Vagina (tissue), 2 donors: ENCODE measurements at places on chromosomes 16 and 17.
A peak's percentile ranks its signal among the peaks of the same experiment; 100 is the strongest.

DNA sequence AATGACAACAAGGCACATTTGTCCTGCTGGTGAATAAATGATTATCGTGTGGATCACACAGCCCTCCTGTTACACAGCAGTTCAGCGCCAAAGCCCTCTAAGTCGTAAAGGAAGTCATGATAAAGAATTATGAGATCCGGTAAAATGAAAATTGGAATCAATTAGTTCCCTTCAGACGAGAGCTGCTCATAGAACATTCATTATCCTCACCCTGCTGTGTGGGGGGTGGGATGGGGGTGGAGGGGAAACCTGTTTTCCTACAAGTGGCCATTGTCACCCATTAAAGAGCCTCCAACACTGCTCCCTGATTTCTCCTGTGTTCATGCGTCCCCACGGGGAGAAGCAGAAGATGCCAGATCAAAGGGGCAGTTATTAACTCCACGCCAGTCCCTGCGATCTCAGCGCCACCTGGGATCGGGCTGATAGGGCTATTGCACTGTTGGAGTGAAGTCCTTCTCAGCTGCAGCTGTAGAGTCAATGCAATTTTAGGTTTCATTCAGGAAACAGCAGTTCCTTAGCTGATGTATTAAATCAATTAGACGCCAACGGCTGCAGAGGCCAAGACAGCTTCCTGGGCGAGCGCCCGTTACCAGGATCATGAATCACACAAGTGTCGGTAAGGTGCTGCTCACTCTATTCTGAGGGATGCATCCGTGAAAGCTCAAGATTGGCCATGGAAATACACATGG is 19.2 kb upstream of the CACNG4 start:
- no peak for DNase-seq

- no peak for DNase-seq
These were observed 244.7 kb downstream of the MRTFB start for GRCh38 chr16:14315683-14316320.

DNA sequence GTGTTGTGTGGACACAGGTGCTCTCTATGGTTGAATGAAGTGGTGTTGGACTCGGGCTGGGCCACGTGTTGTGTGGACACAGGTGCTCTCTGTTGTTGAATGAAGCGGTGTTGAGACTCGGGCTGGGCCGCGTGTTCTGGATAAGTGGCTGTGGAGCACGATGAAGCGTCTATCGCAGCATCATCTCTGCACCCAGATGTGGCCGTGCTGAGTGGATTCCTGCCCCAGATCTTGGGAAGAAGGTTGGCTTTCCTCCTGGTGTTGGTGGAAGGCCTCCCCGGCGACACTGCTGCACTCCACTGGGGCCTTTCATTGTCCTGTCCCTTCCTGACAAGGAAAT is 69.1 kb downstream of the RPTOR start:
- DNase-seq = peak; percentile 52

- no peak for DNase-seq
These were observed 441.6 kb upstream of the SALL1 start for GRCh38 chr16:51592535-51593300.

DNA sequence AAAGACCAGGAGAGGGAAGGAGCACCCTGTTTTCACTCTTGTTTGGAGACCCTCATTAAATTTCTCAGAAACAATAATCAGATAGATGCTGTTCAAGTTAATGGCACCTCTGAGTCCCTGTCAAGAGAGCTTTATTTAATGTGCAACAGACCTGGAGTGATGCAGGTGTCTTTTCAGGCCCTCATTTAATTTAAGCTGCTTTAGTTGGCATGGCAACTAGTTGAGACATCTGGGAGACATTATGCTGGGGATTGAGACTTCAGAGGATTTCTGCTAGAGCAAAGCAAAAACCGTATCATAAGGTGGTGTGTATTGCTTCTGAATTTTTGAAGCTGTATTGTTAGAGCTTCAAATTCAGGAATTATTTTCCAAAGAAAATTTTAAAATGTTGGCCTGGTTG is 108.5 kb downstream of the NLK start:
- no peak for DNase-seq

DNA sequence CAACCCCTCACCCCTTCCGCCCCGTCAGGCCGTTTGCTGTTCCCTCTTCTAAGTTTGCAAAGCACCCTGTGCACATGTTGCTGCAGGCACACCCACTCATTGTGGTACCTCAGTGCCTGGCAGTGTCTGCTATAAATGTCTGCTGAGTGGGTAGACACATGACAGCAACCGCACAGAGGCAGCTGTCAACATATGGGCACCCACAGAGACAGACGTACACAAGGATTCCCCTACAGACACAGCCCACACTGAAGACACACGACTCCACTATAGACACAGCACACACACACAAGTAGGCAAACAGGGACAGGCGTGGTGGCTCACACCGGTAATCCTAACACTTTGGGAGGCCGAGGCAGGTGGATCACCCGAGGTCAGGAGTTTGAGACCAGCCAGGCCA is 17.8 kb upstream of the CRK start:
- DNase-seq = no peak

DNA sequence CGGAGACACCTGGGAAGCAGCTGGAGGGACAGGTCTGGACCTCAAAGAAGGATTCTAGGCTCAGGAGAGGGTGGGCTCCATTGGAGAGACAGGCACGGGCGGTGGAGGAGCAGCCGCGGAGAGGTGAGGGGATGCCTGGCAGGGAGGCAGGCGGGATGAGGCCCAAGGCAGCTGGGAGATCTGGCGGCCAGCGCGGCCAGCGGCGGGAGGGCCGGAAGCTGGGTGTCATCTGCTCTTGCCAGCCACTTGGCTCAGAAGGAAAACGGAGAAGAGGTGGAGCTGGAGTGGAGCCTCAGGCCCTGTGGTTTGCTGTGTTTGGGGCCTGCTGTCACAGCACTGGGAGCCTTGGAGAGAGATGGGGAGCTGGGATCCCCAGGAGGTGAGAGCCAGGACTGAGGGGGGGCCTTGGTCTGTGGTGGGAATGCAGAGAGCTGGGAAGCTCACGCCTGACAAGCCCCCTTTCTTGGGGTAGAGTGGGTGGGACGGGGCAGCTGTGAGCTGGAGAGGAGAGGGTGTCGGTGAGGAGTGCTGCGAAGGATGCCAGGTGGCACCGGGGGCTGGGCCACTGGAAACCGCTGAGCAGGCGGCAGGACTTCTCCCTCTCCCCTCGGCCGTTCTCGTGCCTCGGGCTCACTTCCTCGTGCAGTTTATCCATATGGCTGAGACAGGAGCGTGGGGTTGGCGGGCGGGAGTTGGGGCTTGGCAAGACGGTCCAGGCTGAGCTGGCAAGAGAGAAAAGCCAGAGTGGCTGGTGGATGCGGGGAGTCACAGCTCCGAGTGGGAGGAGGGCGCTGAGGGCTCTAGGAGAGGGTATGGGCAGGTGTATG is 8.0 kb downstream of the TBC1D24 start:
- no peak for DNase-seq

GRCh38 chr17:75571197-75571884 is 16.3 kb upstream of the MYO15B start:
- no peak for DNase-seq

GRCh38 chr17:40696651-40697072 is 6.9 kb downstream of the KRT24 start:
- DNase-seq = no peak

DNA sequence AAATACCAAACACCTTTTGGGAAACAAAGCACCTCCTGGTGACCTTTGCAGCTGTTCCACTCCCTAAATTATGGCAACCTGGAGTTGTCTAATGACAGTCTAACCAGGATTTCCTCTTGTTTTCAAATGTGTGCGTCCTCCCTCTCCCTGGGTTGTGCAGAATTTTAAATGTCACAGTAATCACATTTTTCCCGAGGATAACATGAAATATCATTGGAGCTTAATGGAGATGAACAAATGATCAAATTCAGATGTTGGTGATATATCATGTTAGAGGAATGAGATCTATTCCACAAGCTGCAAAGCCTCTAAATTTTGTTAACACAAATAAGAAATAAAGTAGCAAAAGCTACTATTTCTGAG is 86.9 kb upstream of the HLF start:
- DNase-seq = no peak

DNA sequence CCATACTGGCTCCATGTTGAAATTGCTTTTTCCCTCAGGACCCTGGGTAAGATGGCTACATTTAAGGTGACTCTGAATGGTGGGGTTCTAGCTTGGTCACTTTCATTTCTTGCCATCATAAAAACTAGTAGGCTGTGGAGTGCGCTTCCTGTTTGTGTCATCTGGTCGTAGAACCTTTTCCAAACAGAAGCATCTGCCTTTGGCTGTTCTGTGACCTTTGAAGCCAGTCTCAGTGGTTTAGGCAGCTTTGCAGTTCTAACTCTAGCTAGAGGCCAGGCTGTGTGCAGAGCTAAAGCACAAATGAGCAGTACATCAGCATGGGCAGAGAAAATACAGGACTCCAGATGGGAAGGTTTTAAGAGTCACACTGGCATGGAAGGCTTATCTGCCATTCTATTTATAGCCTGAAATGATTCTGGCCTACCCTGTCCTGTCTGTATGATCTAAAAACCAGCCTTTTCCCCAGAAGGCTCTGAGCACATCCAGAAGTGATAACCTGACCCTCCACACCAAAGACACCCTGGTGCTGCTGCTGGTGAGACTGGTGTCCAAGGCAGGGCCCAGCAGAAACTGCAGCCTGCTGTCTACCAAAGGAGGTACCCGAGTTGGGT is 8.6 kb downstream of the ESRP2 start:
- DNase-seq = no peak

- no peak for DNase-seq
These were observed 10.4 kb downstream of the CHAD start for GRCh38 chr17:50458270-50458669.

- no peak for DNase-seq
These were observed 55.4 kb downstream of the CFDP1 start for GRCh38 chr16:75377729-75378386.

- DNase-seq = no peak
These were observed 21.4 kb upstream of the JPH3 start for GRCh38 chr16:87580855-87581261.

DNA sequence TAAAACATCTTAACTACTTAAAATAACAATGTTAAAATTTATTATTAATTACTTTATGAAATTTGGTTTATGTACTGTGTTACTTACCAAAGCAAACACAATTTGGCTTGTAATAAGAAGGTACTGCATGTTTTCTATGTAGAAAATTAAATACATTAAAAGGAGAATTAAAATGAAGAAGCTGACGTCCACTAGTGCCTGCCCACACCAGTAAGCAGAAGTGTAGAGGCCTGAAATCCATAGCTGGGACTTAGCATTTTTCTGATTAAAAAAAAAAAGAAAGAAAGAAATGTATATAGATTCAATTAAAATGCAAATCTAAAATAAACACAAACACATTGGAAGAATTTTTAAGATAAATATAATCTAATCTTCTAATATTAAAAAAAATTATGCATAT is 35.8 kb upstream of the ABCA9 start:
- DNase-seq = no peak

- DNase-seq = no peak
These were observed 87.6 kb downstream of the FOXL1 start for GRCh38 chr16:86665929-86666328.

DNA sequence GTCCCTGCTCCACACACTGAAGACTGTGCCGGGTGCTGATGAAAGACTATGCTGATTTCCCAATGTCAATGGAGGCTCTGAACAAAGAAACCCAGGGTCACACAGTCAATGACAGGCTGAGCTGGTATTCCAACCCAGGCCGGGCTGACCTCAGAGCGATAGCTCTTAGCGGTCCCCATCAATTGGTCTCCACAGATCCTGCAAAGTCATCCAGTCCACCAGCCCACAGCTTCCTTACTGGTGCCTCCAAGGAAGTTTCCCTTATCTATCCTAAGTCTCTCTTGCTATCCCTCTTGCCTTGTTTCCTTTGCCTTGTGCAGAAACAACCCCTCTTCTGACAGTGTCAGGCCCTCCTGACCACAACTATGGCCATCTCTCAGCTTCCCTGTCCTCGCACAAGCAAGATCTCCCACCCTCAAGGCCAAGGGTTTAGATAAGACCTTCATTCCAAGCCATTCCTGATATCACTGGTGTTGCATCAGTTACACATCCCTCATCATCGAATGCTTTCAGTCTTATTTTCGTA is 52.7 kb upstream of the KSR1 start:
- no peak for DNase-seq

DNA sequence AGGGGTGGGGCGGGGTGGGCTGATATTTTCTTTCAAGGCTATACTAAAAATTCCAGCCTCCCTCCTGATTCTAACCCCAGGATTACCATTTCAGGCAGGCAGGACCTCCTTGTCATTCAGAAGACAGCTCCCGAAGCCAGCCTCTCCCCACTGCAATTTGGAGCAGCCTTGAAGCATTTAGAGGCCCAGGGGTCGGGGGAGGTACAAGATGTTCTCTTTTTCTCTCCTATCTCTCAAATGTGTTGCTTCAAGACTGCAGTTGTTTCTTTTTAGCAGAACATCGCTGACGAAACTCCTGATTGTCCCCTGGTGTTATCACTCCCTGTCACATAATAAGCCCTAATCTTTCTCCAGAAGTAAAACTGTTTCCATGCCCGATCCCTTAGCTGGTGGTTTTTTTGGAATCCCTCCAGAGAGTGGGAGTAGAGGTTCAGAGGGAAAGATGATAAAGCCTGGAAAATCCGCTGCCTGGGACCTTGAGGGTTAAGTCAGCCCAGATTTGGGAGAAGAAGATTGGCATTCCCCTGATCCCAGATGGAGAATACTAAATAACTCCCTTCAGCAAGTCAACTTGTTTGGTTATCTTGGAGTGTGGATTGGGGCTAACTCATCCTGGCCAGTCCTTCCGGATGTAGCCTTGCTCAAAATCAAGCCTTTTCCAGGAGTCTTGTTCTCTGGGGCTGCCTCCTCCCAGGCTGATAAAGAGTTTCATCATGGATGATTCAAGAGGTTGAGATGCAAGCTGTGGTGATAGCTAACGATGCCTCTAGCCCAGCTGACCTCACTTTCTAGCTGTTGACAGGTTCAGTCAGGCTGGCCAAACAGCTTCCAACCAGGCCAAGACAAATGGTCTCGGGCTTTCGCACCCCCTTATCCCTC is 71.3 kb downstream of the SOX9 start:
- peak; percentile 82 for DNase-seq

DNA sequence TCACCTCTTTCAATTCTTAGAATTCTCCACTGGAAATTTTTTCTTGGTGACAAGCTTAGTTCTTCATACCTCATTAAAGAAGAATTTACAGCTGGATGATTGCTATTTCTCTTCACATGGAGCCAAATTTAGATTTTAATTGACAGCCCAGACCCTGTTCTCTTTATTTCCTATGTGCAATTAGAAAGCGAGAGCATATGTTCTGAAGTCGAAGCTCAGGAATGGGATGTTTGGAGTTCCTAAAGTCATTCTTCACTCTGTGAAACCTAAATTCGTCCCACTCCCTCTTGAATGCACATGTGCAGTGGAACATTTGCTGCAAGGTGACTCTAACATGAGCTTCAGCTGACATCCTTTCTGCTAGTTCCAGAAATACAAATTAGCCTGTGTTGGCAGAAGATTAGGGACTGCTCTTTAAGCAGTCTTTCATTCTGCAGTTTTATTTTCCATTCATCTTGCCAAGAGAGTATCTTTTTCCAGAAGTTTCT is 129.3 kb upstream of the KCNJ16 start:
- no peak for DNase-seq

- no peak for DNase-seq
These were observed 9.7 kb downstream of the ERN1 start for GRCh38 chr17:64120159-64120810.

- DNase-seq = no peak
These were observed 9.6 kb upstream of the EIF1 start for GRCh38 chr17:41678907-41679739.

- DNase-seq = no peak
These were observed 17.5 kb upstream of the CNOT1 start for GRCh38 chr16:58647107-58647506.

- no peak for DNase-seq
These were observed 3.9 kb upstream of the TMEM235 start for GRCh38 chr17:78227455-78227916.

GRCh38 chr16:22373662-22374310 is 633 bp downstream of the CDR2 start:
- no peak for DNase-seq

GRCh38 chr17:27322690-27323508 is 29.0 kb downstream of the WSB1 start:
- no peak for DNase-seq
